ENCODE measurements at places on chromosomes 12 and 14.

GRCh38 chr12:30026621-30027234 lies 243.0 kb upstream of the TMTC1 start:
- DNase-seq, result no peak

DNA sequence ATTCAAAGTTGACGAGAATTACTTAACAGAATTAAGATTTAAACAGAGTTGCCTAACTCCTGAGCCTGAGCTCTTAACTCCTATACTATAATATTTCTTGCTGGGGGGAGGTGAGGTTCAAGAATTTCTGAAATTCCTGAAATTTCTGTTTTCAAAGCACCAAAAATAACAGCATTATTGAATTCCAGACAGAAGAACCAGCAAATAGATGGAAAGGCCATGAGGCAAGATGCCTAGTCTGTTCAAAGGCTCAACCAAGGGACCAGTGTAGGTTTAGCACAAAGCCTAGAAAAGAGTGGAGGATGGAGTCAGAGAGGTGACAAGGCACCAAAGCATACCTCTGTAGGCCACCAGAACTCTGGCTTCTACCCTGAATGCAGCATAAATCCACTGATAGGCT lies 76.4 kb downstream of the PPP1R12A start:
- no peak for DNase-seq

- DNase-seq, result no peak
Measured at GRCh38 chr14:106657460-106657859, 1131.1 kb downstream of the TMEM121 start.

DNA sequence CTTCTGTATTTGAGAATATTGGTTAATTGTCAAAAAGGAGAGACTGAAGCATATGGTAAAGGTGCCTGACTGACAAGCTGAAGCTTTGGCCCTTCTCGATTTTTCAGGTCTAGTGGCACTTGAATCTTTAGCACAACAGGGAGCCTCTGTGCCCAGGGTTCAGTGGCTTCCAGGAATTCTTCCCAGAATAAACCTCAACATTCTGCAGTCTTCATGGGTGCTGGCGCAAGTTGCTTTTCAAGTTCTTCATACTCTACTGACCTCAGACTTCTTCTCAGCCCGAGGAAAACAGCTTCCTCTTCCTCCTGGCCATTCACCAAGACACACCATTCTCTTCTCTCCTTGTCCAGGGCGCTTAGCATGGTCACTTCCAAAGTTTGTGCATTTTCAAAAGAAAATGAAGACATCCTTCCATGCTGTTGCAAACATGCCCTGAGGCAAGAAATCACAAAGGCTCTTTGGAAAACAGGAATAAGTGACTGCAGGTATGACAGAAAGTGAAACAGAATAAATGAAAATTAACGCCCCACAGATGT lies 89.9 kb downstream of the MGST1 start:
- DNase-seq, result no peak

DNA sequence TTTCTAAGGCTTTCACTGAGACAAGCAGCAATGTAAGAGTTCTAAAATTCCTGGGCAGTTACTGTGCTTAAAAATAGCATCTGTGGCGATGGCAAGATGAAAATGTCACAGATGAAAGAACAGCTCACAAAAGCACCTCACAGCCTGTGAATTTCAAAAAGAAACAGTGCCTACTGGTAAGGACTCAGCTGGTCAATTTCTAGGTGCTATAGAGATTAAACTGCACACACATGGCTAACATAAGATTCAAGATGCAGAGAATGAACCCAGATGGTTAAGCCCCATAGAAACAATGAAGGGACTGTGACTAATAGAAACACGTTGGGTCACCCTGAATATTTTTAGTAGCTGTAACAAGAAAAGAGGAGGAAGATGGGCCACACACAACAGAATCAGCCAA lies 12.0 kb upstream of the IL26 start:
- no peak for DNase-seq

GRCh38 chr12:22702690-22703089 lies 77.7 kb downstream of the ETNK1 start:
- no peak for DNase-seq
